NCI-H1436 treated with DMSO at 0.1 percent for 48 hours (cell line): ENCODE measurements at places on chromosomes 5 and 9.

DNA sequence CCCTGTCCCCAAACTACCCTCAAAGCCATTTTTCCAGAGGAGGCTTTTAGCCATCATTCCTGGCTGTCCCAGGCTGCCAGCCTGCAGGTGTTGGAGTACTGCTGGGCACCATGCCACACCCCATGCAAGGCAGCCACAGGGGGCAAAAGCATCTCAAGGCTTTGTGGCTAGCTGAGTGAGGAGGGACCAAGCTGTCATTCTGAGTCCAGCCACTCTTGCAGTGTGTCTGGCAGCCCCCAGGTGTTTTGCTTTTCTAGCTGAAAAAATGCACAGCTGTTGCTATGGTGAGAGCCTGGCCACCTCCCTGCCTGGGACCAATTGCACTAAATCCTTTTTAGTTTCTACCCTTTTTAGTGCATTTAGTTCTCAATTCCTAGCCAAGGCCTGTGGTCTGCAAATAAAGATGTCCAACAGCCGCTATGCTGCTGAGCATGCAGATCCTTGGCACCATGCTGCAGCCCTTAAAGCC lies 50.4 kb upstream of the PTGS1 start:
- no peak for DNase-seq

DNA sequence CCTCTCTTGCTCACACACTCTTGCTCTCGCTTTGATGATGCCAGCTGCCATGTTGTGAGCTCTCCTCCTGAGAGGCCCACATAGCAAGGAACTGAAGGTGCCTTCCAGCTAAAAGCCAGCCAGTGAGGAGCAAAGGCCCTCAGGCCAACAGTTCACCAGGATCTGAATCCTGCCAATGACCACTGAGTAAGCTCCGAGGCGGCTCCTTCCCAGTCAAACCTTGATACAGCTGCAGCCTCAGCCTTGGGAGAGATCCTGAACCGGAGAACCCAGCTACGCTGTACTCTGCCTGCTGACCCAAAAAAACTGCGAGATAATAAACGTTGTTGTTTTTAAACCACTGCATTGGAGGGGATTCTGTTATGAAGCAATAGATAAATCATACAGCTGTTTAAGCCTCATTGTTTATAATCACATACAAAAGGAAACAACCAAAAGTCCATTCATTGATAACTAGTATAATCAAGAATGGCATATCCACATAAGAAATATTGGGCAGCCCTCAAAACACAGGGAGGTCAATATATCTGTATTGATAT lies 49.0 kb upstream of the IFNK start:
- DNase-seq: no peak

GRCh38 chr9:14351221-14351836 lies 37.4 kb upstream of the NFIB start:
- DNase-seq: no peak

DNA sequence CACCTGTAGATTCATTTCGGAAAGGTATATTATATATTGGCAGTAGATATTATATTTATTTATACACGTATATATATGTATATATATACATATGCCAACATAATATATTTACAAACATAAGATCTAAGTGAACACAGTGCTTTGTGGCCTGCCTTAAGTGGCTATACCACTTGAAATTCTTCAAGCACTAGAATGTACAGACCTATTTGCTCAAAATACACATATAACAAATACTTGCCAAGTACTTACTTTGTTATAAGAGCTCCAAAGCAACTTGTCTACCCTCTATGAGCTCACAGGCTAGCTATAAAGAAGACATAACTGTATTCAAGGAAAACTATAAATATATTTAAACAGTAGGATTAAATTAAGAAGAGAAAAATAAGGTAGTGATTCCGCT lies 33.6 kb upstream of the SLC36A1 start:
- no peak for DNase-seq

- no peak for DNase-seq
Measured at GRCh38 chr5:87113861-87114260, 153.8 kb upstream of the RASA1 start.

DNA sequence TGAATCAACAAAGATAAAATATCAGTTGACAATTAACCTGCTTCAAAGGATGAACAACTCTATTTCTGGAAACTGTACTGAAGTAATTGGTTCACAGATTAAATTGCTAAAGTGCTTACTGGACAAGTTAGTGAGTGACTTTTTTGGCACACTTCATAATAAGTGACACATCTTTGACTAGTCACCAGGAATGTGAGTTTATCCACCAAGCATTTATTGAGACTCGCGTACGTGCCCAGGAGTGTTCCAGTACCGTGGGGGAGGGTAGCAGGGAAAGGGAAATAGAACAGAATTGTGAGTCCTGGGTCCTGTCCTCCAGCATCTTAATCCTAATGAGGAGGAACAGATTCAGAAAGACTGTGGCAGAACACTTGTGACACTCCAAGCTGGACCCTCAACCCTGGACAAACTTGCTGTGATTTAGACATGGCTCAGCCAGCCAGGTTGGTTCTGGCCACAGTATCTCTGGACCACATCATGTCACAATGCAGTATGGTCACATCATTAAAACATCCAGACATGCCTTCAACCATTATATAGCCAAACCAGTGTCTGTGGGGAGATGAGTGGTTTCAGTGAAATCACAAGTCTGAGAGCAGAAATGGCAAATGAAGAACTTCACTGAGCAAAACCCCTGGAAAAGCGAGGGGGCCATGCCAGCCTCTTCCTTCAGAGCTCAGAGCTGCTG lies 623.1 kb downstream of the BNC2 start:
- no peak for DNase-seq

DNA sequence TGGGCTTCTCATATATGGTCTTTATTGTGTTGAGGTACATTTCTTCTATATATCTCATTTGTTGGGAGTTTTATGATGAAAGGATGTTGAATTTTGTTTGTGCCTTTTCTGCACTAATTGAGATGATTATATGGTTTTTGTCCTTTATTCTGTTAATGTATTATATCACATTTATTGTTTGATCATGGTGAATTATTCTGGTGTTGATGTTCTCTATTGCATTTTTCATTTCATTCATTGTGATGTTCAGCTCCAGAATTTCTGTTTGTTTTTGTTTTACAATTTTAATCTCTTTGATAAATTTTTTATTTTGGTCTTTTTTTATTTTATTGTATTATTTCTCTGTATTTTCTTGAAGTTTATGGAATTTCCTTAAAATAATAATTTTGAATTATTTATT lies 35.4 kb downstream of the FBXO4 start:
- no peak for DNase-seq

DNA sequence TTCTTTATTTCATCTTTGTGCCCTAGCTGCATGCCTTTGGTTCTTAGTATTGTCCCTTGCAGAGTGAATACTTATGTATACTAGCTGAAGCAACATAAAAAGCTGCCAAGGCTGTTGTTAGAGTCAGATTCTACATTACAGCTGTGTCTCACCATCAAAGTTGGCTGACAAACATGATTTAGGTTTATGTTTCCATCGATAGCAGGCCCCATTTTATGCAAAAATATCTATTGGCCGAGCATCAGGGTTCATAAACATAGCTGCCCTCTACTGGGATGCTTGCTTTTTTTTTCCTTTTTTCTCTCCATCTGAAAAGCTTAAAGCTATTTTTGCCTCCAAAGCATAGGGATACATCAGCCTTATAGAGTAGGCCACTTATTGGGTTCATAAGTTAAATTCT lies 68.0 kb downstream of the FAM174A start:
- DNase-seq: no peak

GRCh38 chr9:101727612-101728524 lies 10.6 kb downstream of the GRIN3A start:
- DNase-seq: no peak

GRCh38 chr5:90689064-90689463 lies 130.5 kb downstream of the ADGRV1 start:
- DNase-seq: no peak

DNA sequence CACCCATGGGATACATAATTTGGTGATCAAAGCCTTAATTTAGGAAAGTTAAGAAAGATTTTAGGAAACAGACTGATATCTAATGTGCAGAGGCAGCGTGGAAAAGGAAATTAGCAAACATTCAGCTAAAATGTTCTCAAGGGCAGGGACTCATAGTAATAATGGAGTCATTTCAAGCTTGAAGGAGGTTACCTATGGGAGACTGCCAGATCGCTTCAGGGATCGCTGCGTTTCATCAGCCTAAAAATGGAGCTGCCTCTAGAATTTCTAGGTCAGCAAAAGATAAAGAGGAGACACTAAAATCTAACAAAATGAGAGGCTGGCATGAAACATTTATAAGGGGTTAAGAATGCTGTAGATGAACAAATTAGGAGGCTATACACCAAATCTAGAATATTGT lies 115.5 kb downstream of the APBA1 start:
- DNase-seq: no peak

DNA sequence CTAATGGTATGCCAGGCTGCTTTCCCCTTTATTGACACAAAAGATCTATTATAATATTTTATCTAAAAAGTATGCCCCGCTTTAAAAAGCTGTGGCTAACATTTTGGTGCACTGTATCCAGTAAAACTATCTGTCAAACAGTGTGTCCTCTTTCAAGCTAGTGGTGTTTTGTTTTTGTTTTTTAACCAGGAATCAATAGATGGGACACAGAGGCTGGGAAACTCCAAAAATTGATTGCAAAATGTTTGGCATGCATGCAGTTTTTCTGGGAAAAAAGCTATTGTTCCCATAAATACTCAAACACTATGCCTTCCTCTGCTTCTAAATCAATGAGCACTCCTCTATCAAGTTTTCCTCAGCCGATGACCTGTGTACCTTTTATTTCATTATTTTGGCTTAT lies 34.3 kb upstream of the PDZD2 start:
- DNase-seq: no peak

DNA sequence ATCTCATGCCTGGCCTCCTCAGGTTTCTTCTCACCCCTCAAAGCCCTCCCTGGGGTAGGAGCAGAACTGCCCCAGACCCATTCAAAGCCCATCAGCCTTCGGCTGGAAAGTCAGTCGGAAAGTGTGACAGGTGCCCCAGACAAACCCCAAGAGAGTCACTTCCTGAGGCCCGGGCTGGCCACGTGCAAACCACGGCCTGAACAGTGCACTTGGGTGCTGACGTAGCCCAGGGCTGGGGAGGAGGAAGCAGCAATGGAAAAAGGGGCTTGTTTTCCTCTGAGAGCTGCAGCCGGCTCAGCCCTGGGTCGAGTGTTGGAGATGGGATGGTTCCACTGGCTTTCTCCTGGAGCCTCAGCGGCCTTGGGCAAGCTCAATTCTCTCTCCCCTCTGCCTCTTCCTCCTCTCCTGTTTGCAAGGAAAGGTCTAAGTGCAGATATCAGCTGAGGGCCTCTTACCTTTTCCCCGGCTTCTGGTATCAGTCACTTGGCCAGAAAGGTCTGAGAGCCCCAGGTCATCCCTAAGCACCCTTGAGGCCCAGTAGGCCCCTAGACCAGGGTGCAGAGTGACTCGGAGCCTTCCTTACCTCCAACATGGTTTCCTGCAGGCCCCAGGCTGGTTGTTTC lies 5.9 kb upstream of the EGR1 start:
- no peak for DNase-seq

DNA sequence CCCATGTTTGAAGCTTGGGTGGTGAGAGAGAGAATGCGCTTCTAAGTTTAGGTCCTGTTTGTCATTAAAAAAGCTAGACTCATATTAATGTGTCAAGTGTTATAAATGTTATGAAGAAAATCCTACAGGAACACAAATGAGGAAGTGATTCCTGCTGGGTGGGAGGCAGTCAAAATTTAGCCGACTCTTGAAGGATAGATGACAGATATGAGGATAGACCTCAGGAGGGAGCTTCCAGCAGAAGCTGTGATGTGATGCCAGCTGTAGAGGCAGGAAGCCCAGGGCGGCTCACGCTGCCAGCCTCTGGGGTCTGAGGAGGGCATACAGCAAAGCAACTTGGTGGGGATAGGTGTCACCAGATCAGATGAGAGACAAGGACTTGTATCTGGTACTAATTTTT lies 74.7 kb upstream of the ADAMTS16 start:
- DNase-seq: no peak

DNA sequence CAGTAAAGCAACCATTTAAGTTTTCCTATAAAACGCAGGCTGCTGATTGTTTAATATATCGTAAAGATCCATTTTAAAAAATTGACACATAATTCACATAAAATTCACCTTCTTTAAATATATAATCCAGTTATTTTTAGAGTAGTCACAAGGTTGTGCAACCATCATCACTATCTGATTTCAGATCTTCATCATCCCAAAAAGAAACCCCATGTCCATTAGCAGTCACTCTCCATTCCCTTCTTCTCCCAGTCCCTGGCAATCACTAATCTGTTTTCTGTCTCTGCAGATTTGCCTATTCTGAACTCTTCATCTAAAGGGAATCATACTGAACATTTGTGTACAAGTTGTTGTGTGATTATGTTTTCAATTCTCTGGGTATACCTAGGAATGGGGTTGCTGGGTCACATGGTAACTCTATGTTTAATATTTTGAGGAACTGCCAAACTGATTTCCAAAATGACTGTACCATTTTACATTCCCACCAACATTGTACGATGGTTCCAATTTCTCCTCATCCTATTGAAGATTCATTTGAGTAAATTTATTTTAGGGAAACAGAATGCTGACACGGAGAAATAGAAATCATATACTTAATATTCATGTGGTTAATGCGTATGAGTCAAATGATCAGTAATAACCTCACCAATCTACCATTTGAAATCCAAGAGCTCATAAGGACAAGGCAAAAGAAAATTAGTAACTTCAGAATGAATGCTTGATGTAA lies 57.8 kb upstream of the PLPP1 start:
- no peak for DNase-seq

- DNase-seq: no peak
Measured at GRCh38 chr9:132551556-132551955, 30.9 kb upstream of the BARHL1 start.

GRCh38 chr9:127059030-127059429 lies 63.4 kb downstream of the ANGPTL2 start:
- no peak for DNase-seq

DNA sequence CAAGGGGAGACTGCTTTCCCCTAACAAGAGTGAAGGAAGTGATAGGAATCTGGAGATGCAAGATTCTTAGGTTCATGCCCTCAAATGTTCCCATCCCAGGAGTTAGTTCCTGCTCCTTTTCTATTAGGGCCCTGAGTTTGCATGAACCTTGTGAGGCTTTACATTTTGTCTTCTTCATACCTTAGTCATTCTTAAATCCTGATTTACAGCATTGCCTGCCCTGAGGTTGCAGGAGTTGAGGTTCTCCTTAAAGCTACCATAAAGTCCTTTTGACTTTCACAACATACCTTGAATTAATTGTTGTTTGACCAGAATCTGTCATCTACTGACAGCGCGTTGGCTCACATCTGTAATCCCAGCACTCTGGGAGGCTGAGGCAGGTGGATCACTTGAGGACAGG lies 151.5 kb upstream of the ABCA1 start:
- no peak for DNase-seq

- DNase-seq: no peak
Measured at GRCh38 chr5:56115589-56115988, 117.5 kb downstream of the ANKRD55 start.

GRCh38 chr5:40412771-40413170 lies 266.9 kb upstream of the PTGER4 start:
- DNase-seq: no peak

- no peak for DNase-seq
Measured at GRCh38 chr9:131144201-131144600, 18.8 kb downstream of the NUP214 start.
